Activated CD8-positive, alpha-beta memory T cell treated with anti-CD3 and anti-CD28 coated beads for 24 hours (primary cell): ENCODE measurements at places on chromosomes 2 and 18.

- no peak for DNase-seq
Observed at GRCh38 chr2:240886678-240887609, 9.0 kb downstream of the MAB21L4 start.

DNA sequence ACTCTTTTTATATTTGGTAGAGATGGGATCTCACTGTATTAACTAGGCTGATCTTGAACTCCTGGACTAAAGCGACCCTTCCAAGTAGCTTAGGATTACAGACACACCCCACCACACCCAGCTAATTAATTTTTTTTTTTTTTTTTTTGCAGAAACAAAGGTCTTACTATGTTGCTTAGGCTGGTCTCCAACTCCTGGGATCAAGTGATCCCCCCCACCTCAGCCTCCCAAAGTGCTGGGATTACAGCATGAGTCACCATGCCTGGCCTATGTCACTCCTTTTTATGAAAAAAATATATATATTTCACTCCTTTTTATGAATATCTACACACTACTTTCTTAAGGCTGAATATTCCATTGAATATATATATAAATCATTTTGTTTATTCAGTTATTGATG, 162.8 kb downstream of the MGAT5 start:
- no peak for DNase-seq

DNA sequence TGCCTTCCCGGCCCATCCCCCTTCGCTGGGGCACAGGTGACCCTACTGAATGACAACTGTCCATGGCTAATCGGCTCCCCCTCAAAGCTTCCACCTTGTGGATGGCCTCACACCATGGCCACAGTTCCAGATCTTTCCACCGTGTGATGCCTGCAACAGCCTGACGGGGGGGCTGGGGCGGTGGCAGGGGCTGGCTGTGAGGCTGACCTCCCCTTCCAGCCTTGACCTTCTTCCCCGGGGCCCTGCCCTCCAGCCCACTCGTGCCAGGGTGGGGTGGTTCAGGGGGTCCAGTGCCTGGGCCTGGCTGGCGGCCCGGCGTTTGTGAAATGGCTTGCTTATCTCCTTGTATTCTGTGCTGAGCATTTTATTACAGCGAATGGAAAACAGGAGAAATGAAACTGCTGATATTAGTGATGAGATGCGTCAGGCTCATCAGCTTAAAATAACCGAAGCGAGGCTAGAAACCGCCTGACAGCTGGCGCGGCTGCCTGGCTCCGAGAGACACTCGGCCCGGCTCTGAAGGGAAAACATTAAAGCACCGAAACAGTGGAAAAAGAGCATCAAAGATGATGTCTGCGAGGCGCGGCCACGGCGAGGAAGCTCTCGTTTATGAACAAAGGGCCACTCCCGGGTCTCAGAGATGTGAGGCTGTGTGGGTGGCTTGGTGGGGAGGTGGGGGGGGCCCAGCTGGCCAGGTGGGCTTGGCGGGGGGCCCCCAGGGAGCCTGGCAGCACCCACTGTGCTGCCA, 916 bp upstream of the PDCD1 start:
- peak; percentile 85 for DNase-seq

- no peak for DNase-seq
Observed at GRCh38 chr2:233535271-233535670, 31.3 kb downstream of the USP40 start.

GRCh38 chr2:37301408-37301807, 23.2 kb downstream of the PRKD3 start:
- DNase-seq: no peak

DNA sequence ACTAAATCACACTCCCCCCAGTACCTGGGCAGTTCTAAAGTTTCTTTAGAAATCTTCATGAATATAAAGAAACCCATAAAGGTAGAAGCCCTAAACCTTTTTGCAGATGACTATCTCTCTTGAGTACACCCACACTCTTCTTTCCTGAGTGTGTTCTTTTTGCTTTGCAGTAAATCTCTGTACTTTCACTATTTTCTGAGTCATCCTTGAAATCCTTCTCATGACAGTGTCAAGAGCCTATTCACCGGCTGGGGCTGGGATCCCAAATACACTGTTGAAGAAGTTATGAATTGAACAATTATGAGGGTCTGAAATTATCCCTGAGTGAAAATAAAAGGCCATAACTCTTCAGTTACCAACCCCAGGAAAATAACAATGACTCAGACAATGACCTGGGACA, 133.9 kb upstream of the CCDC195 start:
- no peak for DNase-seq

DNA sequence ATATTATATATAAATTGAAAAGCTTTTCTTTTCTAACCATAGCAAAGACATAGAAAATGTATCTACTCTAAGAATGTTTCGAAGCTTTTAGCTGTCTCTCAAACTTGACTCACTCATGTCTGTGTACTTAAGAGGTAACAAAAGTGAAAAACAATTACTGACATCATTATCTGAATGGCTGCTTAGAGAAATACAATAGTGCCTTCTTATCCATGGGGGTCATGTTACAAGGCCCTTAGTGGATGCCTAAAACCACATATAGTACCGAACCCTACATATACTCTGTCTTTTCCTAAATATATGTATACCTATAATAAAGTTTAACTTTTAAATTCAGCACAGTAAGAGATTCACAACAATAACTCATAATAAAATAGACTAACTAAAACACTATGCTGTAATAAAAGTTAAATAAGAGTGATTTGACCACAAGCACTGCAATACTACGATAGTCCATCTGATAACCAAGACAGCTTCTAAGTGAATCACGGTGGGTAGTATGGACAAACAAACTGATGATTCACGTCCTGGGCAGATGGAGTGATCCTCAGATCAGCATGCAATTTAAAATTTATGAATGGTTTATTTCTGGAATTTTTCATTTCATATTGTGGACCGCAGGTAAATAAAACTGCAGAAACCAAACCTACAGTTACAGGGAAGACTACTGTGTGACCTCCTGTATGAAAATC, 246.2 kb downstream of the XIRP2 start:
- DNase-seq: no peak

GRCh38 chr2:175606010-175606841, 395.8 kb downstream of the LNPK start:
- DNase-seq: no peak

- no peak for DNase-seq
Observed at GRCh38 chr2:49714454-49714853, 560.1 kb upstream of the FSHR start.

DNA sequence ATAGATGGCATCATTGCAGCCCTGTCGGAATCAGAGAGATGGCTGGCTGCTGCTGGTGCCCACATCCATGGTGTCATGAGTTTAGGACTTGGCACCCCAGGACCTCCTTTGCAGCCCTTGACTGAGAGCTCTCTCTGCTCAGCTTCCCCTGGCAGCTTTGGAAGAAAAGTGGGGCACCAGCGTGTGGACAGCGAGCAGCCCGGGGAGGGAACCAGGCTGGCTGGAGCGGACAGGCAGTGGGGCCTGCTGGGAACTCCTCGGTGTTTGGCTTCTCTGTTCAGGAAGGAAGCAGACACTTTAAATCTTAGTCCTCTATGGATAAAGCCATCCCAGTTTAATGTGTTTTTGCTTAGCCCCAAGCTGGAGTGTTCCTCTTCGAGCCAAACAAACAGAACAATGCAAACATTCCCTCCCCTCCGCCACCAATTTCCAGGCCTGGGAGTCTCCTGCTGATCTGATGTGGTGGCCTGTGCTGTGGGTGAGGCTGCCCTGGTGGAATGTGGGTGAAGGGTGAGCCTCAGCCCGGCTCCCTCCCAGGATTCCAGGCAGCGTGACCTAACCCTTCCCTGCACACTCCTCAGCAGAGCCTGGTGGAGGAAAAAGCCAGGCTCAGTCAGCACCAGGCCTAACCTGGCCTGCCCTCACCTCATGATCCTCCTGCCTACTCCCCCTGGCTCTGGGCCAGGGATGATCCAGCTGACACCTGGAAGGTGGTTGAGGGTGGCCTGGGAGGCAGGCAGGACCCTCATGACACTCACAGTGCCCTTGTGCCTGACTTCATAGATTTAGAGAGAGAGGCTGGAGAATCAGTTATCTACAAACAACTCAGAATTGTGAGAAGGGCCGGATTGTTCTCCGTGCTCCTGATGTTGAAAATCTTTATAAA, 21.6 kb upstream of the ITGB6 start:
- DNase-seq: no peak
